ENCODE measurements at places on chromosomes 3 and 15.

GRCh38 chr3:160671231-160671630 is 5.7 kb upstream of the ARL14 start:
- no peak for DNase-seq

DNA sequence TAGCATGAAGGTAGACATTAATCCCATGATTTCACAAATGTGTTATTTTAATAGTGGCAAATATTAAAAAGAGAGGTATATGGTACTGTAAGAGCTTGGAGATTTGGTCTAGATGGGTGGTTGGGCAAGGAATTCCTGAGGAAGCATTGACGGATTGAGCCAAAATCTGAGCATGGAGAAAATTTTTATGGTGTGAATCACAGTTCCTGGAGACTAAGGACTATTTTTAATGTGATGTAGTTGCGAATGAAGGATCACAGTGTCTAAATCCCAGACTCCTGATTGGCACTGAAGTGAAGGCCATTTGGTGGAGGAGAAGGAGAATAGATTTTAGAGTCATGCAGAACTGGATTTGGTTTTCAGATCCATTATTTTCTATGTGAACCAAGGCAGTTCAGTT is 188.7 kb upstream of the FEZF2 start:
- DNase-seq, result no peak

DNA sequence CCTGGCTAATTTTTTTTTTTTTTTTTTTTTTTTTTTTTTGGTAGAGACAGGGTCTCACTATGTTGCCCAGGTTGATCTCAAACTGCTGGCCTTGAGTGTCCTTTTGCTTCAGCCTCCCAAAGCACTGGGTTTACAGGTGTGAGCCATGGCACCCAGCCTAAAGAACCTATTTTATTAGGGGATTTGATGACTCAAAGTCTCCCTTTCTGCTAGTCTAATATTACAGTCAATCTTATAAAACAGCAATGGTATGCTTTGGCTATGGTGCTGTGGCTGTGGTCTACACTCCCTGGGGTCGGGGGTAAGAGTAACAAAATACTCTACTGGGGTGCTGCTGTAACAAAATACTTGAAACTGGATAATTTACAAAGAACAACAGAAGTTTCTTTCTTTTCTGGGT is 44.8 kb downstream of the ZNF589 start:
- DNase-seq, result no peak

GRCh38 chr3:172107403-172107802 is 68.0 kb downstream of the FNDC3B start:
- no peak for DNase-seq

DNA sequence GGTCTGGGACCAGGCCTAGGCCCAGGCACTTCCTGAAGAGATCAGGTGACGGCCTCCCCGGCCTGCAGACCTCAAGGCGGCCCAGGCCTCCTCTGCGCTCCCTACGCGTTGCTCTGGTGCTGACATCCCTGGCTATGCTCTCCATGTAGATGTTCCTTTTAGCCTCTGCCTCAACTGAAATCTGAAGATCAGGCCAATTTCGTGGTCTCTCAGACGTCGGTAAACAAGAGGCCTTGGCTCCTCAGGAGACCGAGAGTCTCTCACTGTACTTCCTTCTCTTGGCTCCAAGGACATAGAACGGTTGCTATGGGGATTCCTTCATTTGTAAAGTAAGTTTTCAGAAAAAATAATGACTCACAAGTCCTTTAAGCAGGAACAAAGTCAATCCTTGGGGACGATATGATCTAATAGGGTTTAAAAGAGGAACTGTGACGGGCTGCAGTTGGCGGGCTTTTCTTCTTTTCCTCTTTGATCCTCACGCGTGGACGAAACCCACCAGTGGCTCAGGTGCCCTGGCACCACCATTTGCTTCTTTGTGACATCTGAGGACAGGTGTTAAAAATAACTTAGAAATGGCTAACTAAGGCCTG is 55.6 kb upstream of the CGNL1 start:
- no peak for DNase-seq

- DNase-seq, result no peak
Measured at GRCh38 chr3:14482271-14482721, 57.8 kb downstream of the GRIP2 start.

DNA sequence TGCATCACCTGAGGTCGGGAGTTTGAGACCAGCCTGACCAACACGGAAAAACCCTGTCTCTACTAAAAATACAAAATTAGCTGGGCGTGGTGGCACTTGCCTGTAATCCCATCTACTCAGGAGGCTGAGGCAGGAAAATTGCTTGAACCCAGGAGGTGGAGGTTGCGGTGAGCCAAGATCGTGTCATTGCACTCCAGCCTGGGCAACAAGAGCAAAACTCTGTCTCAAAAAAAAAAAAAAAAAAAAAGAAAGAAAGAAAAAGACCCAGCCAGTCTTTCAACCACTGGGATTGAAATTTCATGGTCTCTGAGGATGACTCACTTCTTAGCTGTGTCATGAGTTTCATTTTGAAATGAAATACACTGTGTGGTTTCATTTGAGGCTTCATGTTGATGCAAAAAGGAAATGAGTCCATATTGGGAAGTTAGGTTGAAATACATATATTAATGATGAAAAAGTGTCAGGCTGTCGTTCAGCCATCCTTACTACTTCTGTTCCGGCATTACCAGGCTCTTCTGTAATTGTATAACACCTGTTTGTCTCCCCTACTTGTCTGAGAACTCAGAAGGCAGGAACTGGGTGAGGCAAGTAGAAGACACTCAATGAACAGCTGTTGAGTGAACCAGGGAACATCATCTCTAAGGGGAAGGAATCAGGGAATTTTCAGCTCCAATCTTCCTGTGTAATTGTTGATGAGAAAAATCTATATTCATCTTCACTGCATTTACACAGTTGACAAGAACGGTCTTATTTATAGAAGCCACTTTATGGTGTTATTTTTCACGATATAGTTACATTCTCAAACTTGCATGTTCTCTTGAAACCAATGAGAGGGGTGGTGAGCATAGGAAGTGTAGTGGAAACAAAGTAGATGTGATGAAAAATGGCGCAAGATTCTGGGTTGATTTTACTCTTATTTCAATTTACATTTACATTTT is 87.4 kb downstream of the NFKBIZ start:
- DNase-seq, result no peak
